ENCODE measurements at places on chromosomes 4 and X.

GRCh38 chr4:82084747-82085146, 289.0 kb downstream of the HNRNPD start:
- no peak for DNase-seq

- no peak for DNase-seq
Observed at GRCh38 chr4:113678641-113679040, 82.9 kb downstream of the CAMK2D start.

GRCh38 chrX:154082396-154083125, 15.0 kb downstream of the MECP2 start:
- DNase-seq = no peak

- no peak for DNase-seq
Observed at GRCh38 chr4:36549992-36550391, 268.6 kb downstream of the DTHD1 start.

GRCh38 chrX:27439771-27440170, 23.4 kb downstream of the PPP4R3C start:
- no peak for DNase-seq

DNA sequence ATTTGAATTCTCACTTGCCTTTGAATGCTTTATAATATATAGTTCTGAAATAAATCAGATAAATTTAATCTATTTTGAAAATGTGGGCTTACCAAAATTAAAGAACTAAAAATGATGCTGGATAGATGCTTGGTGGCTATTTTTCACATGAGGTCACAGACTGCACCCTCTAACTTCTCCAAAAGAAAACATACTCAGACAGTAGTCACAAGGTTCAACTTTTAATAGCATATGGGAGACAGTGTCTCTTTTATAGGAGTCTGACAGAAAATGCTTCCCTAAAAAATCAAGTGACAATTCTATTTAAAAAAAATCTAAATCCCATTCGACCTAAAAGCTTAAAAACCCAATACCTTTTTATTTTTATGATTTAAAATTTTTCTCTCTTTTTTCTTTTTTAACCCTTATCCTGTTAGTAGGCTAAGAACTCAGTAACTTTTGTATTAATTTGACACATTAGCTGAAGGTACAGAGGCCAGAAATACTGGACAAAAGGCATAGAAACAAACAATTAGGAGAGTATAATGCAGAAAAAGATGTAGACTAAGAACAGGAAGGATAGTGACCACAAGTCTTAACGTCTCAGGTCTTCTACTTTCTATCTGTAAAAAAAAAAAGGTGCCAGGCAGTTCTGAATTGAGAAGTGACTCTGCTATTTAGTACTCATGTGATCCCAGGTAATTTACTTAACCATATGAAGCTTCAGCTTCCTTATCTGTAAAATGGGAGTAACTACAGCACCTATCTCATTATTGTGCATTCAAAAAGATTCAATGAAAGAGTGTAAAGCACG, 7.6 kb downstream of the TIGD4 start:
- no peak for DNase-seq

DNA sequence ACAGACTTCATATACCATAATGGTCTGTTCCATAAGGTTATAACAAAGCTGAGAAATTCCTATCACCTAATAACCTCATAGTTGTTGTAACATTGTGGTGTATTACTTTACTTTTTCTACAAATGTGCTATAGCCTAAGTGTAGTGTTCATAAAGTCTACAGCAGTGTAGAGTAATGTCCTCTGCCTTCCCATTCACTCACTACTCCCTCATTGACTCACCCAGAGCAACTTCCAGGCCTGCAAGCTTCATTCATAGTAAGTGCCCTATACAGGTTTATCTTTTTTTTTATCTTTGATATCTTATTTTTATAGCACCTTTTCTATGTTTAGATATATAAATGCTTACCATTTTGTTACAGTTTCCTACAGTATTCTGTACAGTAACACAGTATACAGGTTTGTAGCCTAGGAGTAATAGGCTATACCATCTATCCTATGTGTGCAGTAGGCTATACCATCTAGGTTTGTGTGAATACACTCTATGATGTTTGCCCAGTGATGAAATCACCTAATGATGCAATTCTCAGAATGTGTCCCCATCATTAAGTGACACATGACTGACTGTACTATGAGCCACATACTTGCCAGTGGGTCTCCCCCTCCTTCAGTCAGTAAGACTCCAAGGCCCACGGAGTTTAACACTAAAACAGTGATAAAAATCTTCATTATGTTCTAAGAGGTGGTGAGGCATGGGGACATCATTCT, 299.9 kb downstream of the UNC5C start:
- DNase-seq = no peak

DNA sequence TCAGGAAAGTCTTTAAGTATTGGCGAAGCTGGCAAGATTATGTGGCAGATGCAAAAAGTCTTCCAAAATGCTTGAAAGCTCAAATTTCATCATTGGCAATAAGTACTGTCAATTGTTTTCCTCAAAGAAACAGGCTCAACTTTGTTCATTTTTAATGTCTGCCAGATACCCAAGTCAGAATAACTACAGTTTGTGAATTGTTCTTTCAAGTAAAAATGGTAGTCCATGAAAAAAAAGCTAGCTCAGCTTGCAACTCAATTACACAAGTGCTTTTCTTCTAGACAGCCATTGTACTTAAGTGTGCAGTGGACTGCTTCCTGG, 70.5 kb downstream of the AFF1 start:
- no peak for DNase-seq

DNA sequence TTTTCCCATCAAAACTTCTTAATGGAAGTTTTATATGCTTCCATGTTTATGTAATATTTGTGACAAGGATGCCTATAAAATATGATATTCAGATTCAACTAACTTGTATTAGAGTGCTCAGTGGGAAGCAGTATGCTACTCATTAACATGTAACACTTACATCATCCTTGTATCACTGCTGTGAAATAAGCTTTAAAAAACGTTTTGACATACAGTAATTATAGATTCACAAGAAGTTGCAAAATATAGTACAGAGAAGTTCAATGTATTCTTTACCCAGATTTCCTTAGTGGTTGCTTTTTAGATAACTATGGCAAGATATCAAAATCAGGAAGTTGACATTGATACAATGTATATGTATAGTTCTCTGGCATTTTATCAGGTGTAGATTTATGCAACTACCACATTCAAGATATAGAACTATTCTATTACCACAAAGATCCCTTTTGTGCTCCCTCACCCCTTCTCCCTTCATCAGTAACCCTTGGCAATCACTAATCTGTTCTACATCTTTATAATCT, 56.3 kb downstream of the DTHD1 start:
- no peak for DNase-seq

DNA sequence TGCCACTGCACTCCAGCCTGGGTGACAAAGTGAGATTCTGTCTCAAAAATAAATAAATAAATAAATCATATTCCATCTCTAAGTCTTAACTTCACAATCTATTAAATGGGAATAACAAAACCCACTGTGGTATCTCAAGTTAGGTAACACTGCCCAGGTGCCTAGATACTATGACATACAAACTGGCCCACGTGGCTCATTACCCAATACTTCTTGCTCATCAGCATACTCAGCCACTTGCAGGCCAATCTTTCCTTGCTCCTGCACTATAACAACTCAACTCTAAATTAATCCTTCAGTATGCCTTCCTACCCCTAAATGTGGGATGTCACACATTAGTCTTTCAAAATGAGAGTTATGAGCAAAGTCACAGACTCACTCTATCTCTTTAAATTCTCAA, 230.1 kb downstream of the OPHN1 start:
- no peak for DNase-seq

DNA sequence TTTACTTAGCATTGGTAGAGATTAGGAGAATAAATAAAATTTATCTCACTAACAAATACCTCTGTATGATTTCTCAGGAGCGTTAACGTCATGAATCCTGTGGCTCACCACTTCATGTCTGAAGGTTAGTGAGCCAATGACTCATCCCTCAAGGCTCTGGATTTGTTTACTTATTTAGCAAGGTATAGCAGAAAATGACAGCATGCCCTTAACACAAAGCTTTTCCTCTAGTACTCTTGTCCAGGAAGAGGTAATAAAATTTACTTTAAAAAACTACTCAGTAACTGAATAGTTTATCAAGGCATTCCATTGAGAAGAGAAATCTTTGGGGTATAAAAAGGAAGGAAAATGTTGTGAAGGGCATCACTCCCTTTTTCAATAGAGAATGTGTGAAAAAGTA, 823.8 kb downstream of the CCSER1 start:
- peak; percentile 7 for DNase-seq

DNA sequence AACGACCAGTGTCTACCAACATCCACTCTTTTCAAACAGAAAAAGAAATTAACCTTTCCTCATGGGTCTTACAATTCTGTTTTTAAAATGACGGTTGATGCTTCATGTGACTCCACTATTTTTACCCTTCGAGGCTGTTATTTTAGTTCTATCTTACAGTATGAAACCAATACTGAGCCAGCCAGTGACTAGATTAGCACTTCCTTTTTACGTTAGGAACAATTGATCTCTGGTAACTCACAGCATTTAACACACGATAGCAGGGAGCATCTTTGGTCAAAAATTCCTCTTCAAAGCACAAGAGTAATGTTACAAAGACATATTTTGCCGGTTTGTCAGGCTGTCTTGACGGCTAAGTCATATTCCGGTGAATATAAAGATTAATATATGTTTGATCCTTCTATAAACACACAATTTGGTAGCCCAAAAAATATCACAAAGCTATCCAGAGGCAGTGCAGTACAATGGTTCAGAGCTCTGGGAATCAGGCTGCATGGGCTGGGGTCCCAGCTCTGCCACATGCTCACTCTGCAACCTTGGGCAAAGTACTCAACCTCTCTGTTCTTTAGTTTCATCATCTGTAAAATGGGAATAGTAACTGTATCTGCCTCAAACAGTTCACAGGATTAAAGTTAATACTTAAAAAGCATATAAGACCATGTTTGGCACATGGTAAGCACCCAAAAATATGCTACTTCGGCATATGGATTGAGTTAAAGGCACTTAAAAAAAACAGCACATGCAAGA, 62.9 kb upstream of the TXK start:
- DNase-seq = no peak

GRCh38 chrX:46882266-46882665, 30.0 kb upstream of the JADE3 start:
- no peak for DNase-seq

GRCh38 chrX:154487518-154488290, 1.3 kb upstream of the UBL4A start:
- no peak for DNase-seq

DNA sequence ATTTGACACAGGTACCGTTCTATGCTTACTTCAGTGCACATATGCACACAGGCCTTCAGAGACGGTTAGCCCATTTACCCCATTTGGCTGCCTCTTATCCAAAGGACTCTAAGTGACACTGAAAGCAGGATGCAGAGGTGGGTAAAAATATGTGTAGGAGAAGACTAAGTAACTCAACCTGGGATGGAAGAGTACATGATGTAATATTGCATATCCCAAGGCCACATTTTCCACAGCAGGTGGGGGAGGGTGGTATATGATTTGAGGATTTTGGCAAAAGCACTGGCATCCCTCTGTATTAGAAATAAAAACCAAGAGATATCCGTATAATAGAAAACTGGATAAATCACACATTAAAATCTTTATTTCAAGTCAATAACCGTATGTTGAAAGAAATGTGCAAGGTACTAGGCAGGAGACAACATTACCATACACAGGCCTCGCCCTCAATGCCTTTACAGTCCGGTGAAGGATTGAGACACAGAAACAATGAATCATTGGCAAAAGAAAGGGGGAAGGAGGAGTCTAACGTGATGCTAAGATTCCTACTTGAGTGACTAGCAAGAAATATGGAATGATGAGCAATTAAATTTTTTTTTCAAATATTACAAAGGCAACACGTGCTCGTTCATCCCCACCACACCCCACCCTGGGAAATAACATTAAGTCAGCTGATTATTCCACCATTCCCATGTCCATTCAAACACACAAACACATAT, 161.0 kb upstream of the RASGEF1B start:
- DNase-seq = peak; percentile 11

GRCh38 chr4:102757681-102758080, 3.1 kb downstream of the MANBA start:
- DNase-seq = no peak

DNA sequence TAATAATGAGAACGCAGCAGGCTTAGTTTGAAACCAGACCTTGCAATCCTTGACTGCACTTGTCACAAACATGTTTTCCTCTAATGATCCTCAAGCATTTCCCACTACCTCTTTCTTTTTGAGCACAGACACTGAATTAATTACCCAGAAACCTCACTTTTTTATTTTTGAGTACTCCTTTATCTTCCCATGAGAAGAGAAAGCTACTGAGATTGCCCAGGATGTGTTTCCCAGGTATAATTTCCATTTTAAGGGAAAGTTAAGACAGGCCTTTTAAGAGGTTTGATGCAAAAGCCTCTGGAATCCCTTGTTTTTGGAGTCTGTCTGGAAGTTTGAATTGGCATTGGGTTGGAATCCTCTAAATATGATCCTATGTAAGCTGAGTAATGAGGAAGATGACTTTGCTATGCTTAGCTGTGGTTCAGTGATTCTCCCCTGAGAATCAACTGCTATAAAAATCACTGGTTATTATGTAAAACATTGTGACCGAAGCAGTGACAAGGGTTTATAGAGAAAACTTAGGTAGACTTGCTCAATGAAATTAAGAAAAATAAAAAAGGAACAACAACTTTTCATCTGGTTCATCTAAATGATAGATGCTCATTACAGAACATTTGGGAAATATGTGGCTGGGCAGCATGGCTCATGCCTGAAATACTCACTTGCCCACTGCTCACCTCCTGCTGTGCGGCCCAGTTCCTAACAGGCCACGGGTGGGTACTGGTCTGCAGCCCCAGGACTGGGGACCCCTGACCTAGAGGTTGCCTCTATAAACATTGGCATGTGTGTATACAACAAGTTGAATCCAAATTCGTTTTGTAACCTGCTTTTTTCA, 10.8 kb upstream of the RHOH start:
- no peak for DNase-seq

- no peak for DNase-seq
Observed at GRCh38 chr4:2251795-2252529, 9.9 kb downstream of the MXD4 start.

GRCh38 chr4:86895692-86896488, 3.7 kb upstream of the C4orf36 start:
- DNase-seq = peak; percentile 32

DNA sequence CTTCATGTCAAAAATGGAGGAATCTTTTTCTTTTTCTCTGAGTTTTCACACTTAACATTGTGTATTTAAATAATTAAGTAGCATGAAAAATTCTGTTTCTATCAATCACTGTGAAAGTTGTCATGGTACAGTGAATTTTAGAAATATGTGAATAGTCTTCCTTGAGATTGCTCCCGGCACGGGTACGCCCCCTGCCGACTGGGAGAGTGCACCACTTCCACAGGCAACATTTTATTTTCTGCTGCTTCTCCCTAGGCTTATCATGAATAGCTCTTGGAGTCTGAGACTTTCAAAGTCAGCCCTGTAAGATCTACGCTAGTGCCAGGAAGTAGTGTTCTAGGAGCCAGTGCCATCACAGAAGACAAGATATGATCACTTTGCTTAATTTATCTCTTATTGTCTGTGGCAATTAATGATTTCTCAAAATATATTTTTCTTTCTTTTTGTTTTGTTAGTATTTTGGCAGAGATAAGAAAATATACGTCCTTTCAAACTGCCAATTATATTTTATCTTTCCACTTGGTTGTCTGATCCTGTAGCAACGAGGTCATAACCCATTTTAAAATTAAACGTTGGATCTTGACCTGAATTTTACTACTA, 763.8 kb upstream of the AADAT start:
- DNase-seq = no peak

Data from NCI-H187 (cell line).